Activated gamma-delta T cell (primary cell): ENCODE measurements at places on chromosomes 11 and 22.
A peak's percentile ranks its signal among the peaks of the same experiment; 100 is the strongest.

DNA sequence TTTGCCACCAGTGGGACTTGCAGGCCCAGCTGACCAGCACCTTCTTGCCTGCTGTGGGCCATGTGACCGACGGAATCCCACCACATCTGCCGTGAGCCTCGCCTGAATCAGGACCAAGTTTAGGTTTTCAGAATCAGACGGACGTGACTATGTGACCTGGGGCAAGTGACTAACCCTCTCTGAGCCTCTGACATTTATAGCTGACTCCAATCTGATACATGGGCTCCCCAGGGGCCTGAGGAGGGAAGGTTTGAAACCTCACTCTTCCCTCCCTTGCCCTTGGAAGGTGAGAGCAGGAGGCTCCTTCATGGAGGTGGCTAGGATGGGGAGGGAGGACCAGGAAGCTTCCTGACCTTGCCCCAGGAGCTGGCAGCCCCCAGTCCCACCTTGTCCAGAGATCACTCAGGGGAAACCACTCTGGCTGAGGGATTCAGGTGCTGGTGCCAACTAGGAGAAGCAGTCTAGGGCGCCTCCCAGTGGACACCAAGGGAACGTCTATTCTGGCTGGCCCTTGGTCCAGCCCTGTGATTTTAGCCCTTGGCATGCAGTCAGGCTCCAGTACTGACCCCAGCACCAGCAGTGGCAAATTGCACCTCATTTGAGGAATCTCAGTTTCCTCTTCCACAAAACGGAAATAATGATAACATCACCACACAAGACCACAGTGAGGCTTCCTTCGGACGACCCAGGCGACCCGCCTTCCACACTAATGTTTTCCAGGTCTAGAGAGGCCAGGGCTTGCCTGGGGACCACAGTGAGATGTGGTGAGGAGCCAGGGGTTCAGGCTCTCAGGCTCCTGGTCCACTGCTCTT is 47.2 kb upstream of the SYT7 start:
- DNase-seq, result no peak

GRCh38 chr11:19253153-19253745 is 12.5 kb upstream of the E2F8 start:
- no peak for DNase-seq

GRCh38 chr11:13328286-13328685 is 50.7 kb downstream of the BMAL1 start:
- DNase-seq, result no peak

GRCh38 chr11:47848700-47849155 is 578 bp upstream of the NUP160 start:
- no peak for DNase-seq

GRCh38 chr11:72642884-72643522 is 31.2 kb downstream of the PDE2A start:
- peak; percentile 43 for DNase-seq

- no peak for DNase-seq
These were observed 662 bp upstream of the TRIM3 start for GRCh38 chr11:6474413-6474792.

DNA sequence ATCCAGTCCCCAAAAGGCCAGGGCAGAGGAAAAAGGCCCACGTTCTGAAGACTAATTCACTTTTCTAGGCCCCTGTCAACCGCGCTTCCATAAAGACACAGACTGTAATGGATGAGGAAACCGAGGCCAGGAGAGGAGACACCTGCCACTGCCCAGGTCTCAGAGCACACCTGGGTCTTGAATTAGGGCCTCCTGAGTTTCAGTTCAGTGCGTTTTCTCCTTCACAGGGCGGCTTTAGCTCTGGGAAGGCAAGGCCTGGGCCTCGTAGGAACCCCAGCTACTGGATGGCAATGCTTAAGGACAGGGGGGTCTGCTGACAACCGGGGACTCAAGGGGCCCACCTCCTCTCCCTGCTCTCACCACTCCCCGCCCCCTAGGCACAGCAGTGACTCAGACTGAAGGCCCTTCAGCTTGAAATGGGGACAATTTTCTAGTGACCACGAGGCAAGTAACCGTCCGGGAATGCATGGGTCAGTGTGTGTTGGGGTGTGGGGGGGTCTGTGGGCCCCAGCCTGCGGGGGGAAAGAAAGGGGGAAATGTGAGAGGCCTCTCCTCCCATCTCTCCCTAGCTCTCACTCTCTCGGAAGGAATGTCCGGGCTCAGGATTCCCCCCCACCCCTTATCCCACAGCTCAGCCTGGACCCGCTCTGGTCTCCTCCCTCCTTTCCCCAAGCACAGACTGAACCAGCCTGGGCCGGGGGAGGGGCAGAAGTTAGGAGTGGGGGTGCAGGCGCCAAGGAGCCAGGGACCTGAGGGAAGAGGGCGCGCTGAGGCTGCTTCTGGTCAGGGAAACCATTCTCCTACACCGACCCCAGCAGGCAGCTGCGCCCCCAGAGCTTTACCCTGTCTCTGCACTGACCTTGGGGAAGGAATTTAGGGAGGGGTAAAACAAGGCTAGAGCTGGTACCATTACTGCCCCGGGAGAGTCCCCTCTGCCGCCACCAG is 17.2 kb downstream of the CREB3L1 start:
- no peak for DNase-seq

DNA sequence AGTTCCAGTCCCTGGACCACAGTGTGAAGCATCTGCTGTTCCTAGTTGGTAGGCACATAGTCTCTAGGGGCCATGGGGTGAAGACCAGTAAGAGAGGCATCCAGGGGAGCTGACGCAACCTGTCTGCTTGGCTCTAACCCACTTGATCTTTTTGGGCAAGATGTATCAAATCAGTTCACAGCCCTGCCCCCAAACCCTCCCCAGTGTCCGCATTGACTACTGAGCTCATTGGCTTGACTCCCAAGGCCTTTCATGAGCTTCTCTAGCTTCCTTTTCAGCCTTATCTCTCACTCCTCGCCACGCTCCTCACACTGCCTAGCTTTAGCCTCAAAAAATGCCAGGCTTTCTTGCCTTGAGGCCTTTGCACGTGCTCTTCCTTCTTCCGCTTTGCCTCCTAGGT is 29.7 kb upstream of the ABCC8 start:
- no peak for DNase-seq

DNA sequence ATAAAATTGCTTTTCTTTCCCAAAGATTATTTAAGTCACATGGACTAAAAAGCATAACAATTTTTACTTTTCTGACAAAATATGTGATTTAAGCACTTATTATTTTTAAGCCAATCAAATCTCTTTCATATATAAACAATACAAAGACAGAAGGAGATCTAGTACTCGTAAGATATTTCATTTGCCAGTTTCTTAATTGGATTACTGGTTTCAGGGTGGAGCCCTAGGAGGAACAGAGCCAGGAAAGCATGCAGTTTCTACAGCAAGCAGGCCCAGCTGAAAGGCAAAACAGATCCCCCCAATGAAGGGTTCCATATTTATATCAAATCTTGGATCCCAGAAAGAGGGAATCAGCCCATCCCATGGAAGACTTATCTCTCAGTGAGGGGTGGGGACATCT is 177.0 kb downstream of the KIF18A start:
- DNase-seq, result no peak

DNA sequence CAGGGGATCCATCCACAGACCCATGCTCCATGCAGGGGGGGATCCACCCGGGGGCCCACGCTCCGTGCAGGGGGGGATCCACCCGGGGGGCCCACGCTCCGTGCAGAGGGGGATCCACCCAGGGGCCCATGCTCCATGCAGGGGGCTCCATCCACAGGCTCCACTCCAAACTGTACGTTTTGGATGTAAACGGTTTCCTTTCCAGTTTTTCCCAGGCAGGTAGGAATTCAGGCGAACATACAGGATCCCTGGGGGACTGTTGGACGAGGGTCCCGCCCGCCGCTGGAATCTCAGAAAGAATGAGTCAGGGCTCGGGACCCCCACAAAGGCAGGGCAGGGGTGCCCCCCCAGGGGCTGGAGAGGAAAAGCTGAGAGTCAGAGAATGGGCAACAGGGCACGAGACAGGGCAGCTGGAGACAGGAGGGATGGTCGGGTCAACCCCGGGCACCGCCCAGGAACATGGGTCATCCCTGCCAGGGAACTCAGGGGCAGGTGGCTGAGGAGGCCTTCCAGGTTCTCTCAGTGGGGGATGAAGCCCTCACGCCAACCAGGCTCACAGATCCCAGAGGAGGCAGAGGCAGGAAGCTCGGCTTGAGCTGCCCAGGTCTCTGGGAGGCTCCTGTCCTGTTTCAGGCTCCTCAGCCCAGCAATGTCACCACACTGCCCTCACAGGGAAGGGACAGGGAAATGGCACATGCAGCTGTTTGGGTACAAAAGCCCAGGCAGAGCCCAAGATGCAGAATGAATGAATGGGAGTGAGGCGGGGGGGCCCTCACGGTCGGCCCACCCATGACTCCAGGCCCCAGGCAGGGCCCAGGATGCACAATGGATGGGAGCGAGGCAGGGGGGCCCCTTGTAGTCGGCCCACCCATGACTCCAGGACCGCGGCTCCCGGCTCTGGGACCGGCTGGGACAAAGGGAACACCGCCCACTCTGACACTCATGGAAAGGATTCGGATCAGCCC is 200.2 kb downstream of the BRD1 start:
- no peak for DNase-seq

GRCh38 chr22:31911565-31912406 is 32.5 kb upstream of the YWHAH start:
- no peak for DNase-seq

GRCh38 chr11:115170133-115170815 is 333.9 kb downstream of the CADM1 start:
- DNase-seq, result no peak

DNA sequence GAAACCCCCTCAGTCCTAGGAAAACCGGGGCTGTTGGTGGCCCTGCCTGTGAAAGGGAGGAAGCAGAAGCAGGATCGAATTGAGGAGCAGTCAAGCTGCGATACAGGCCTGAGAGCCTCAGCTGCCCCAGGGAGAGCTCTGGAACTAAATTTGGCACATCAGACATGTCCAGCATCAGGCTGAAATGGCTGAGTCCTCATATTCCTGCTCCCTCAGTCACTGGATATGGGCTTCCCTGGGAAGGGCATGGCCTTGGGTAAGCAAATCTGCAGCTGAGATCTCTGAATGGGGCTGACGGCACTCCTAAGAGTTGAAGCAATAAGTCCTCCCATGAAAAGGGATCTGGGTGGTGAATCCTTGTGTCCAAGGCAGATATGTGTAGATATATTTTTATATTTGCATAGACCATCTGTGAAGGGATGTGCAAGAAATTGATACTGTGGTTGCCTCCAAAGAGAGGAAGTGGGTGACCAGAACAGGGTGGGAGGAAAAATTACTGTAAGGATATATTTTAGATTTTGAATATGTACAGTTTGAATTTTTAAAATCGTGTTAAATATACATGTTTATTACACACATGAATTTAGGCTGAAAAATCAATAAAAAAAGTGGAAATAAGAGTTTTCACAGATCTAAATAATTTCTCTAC is 45.5 kb downstream of the APIP start:
- no peak for DNase-seq

GRCh38 chr11:97683733-97684132 is 1293.9 kb downstream of the JRKL start:
- no peak for DNase-seq

DNA sequence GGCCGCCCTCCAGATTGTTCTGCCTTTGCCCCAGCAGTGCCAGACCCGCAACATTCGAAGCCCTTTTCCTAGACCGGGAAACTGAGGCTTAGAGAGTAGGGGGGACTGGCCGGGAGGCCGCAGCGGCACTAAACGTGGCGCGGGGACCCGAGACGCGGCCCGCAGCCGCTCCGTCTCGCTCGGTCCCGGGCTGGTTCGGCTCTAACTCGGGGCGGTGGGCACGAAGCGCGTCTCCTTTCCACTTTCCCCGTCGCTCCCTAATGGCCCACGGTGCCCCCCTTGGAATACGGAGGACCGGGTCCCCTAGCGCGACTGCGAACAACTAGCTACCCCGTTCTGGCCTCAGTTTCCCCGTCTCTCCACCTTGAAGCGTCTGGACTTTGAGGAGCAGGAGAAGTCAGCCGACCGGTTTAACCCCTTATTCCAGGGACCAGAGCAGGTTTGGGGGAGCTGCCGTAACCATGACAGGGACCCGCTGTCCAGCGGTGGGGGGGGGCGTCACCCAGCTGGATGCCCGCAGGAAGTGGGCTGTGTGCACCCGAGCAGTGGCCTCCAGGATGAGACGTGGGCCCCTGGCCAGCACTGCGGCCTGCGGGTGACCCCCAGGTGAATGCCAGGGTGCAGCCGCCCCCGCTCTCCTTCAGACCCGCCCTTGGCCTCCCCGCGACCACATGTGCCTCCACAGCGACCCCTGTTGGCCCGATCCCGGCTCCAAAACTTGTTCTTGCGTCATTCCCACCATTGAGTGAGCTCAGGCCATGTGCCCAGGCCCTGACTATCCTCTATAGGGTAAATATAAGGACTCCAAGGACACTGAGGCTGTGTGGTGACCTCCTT is 1.1 kb downstream of the CDC42EP1 start:
- peak; percentile 35 for DNase-seq

- DNase-seq, result no peak
These were observed 11.9 kb downstream of the LMO1 start for GRCh38 chr11:8251616-8252295.

DNA sequence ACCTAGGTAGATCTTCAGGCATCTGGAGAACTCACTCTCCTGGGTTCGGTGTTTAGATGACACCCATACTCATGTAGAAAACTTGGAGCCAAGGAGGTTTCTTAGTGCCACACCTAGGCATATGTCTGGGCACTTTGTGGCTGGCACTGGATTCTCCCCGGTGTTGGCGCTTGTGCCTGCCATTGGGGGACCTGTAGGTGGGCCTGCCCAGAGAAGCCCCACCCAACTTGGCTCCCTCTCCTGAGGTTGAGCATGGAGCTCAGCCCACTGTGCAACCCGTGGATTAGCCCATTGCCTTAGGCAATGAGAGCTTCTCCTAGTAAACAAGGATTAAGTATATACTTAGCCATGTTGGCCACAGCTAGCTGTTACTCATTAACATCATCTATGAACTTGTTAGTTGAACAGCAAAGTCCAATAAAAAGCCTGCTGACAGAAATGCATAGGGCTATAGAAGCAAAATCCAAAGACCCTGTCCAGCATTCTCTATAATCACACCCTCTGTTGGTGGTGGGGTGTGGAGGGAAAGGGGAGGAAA is 335.5 kb upstream of the CHORDC1 start:
- DNase-seq, result no peak

- DNase-seq, result no peak
These were observed 4.2 kb downstream of the NFAM1 start for GRCh38 chr22:42428025-42428424.

GRCh38 chr11:134425413-134425812 is 13.4 kb upstream of the B3GAT1 start:
- no peak for DNase-seq

- DNase-seq, result no peak
These were observed 46.3 kb upstream of the RAPSN start for GRCh38 chr11:47495011-47495855.

GRCh38 chr11:131712897-131713296 is 342.5 kb downstream of the NTM start:
- no peak for DNase-seq

- DNase-seq, result no peak
These were observed 72.2 kb downstream of the KCNQ1 start for GRCh38 chr11:2517016-2517385.

- DNase-seq, result no peak
These were observed 860.1 kb downstream of the TBC1D22A start for GRCh38 chr22:47622541-47622940.

GRCh38 chr11:89667001-89667400 is 43.1 kb upstream of the TRIM77 start:
- no peak for DNase-seq

GRCh38 chr22:42821386-42821785 is 35.7 kb downstream of the ARFGAP3 start:
- no peak for DNase-seq
